ENCODE measurements at places on chromosomes 4 and X.

- DNase-seq = no peak
Observed at GRCh38 chr4:36286481-36286871, 5.1 kb downstream of the DTHD1 start.

DNA sequence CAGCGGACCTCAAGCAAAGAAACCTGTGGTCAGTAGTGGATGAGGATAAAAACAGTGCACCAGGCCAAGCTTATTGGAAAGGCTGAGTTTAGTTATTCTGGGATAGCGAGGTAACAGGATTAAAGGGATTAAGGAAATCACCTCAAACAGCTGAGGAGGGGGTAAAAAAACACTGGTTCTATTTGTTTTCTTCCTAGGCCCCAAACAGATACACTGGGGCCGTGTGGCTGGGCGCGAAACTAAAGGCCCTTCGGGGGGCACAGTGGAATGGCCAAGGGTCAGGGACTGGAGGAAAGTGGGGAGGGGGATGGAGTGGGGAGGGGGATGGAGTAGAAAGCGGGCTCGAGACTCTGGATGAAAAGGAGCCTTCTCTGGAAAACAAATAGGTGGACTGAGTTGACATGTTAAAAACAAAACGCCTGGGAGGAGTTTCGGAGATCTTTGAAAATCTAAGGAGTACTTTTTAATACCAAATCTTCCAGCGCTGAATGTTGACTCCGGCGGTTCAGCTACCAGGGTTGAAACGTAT, 2.9 kb downstream of the SOX3 start:
- DNase-seq = no peak

DNA sequence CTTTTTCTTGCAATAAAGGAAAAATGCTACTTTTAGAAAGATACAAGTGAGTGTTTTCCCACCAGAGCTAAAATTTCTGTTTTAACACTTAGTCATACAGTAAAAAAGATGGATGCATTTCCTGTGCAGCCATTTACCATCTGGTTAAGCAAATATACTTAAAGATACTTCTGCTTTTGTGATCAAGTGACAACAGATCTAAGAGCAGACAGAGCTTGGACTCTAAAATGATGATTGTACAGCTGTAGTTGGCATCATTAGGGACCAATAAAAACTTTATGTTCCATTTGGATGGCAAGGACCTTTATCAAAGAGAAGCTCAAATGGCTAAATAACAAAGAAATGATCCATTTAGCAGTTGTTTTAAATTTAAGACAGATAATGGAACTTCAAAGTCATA, 270.8 kb downstream of the FSTL5 start:
- no peak for DNase-seq

- no peak for DNase-seq
Observed at GRCh38 chrX:74431797-74432196, 10.5 kb downstream of the SLC16A2 start.

DNA sequence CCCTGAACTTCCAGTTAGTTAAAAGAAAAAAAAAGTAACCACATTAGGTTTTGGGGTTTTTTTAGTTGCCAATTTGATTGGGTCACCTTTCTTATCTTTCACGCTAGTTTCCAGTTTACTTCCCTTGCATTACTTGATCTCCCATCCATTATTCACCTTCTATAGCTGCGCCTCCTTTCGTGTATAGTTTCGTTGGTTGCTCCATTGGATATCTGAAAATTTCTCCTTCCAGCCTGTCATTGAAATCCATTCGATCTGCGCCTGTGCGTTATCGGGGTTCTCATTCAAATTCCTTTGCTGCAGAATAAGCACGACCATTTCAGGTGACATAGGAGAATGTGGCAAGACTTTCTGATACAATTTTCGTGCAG, 764 bp downstream of the TRAPPC11 start:
- DNase-seq = no peak

All from HT1080 (cell line).